Activated T-cell treated with anti-CD3 and anti-CD28 coated beads, Interleukin-2, amount 50 U/mL, for 24 hours (primary cell): ENCODE measurements at places on chromosomes 13 and 19.
A peak's percentile ranks its signal among the peaks of the same experiment; 100 is the strongest.

DNA sequence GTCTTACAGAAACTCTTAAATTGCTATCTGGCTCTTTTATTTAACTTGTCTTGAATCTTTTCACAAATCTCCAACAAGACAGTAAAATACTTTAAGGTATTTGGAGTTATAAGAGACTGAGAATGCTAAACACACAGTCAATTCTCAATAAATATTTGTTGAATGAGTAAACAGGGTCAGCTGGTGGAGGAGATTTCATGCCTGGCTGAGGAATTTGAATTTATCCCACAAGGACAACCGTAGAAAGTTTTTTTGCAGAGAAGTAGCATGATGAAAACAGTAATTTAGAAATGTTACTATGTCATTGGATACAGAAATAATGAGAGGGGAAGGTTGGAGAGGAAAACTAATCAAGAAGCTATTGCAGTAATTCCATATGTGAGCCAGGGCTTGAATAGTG is 1223.7 kb downstream of the PCDH17 start:
- no peak for DNase-seq

GRCh38 chr13:34011552-34012085 is 193.7 kb downstream of the RFC3 start:
- no peak for DNase-seq

DNA sequence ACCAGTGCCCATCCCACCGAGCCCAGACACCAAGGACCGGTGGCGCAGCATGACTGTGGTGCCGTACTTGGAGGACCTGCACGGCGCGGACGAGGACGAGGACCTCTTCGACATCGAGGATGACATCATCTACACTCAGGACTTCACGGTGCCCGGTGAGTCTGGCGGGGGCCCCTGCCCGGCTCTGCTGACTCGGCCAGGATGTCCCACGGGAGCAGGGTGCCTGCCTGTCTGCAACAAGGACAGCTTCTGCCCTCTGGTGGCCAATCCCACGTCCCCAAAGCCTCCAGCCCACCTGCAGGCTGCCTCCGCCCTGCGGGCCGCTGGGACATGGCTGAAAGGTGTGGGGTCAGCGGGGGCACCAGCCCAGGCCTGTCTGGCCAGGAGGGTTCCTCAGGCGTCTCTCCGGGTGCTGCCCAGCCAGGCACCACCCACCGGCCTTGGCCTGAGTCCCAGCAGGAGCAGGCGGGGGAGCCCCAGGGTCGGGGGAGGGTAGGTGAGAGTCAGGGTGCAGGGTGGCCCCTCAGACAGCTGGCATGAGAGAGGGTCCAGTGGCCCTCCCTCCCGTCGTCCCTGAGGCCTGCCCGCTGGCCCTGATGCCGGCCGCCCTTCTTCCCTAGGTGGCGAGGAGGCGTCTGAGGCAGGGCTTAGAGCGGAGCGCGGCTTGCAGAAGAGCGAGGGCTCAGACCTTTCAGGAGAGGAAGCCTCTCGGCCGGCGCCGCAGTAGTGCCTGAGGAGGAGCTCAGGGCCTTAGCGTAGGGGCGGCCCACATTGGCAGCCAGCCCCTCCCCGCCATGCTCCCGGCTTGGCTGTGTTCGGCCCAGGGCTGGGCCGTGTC is 14.6 kb downstream of the CBARP start:
- peak; percentile 50 for DNase-seq

GRCh38 chr19:56107626-56108351 is 13.3 kb downstream of the ZNF787 start:
- no peak for DNase-seq

GRCh38 chr13:97266332-97266731 is 44.2 kb downstream of the MBNL2 start:
- no peak for DNase-seq

- DNase-seq = no peak
Observed at GRCh38 chr13:20566468-20566897, 474 bp upstream of the IFT88 start.

GRCh38 chr13:110109910-110110309 is 197.0 kb downstream of the COL4A1 start:
- DNase-seq = no peak
